ENCODE measurements at places on chromosomes 13 and 19.

- no peak for DNase-seq
These were observed 79.9 kb downstream of the ZNF431 start for GRCh38 chr19:21221693-21222092.

- DNase-seq: no peak
These were observed 14.4 kb upstream of the AKAP8 start for GRCh38 chr19:15393963-15394362.

DNA sequence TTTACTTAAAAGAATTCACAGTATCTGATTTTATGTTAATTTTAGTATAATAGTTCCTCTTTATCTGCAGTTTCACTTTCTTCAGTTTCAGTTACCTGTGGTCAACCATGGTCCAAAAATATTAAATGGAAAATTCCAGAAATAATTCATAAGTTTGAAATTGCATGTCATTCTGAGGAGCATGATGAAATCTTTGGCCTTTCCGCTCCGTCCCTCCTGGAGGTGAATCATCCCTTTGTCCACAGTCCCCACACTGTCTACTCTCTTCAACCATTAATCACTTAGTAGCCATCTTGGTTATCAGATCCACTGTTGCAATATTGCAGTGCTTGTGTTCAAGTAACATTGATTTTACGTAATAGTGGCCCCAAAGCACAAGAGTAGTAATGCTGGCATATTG is 26.9 kb downstream of the SLITRK6 start:
- DNase-seq: no peak

- DNase-seq: no peak
These were observed 11.5 kb downstream of the UBXN6 start for GRCh38 chr19:4445963-4446703.

GRCh38 chr19:2381148-2381820 is 21.2 kb downstream of the TMPRSS9 start:
- DNase-seq: no peak

- DNase-seq: no peak
These were observed 38.1 kb upstream of the ZNF527 start for GRCh38 chr19:37332839-37333238.

- no peak for DNase-seq
These were observed 11.6 kb upstream of the CEACAM3 start for GRCh38 chr19:41784743-41785142.

DNA sequence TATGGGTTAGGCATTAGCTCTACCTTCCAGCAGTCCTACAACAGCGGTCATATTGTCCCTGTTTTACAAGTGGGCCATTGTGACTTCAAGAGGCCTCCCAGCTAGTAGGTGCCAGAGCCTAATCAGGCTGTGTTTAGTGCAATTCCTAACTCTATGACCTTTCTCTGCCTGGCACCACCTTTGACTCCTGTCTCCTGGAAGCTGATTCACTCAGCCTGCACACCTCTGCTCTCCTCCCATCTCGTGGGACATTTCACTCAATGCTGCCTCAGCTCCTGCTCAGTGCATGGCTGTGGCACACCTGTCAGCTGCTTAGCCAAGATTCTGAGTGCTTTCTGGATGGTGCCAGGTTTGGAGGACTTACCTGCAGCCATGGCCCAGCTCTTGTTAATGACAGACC is 9.5 kb upstream of the GJB6 start:
- DNase-seq: no peak
